ENCODE measurements at places on chromosomes 2 and 18.

DNA sequence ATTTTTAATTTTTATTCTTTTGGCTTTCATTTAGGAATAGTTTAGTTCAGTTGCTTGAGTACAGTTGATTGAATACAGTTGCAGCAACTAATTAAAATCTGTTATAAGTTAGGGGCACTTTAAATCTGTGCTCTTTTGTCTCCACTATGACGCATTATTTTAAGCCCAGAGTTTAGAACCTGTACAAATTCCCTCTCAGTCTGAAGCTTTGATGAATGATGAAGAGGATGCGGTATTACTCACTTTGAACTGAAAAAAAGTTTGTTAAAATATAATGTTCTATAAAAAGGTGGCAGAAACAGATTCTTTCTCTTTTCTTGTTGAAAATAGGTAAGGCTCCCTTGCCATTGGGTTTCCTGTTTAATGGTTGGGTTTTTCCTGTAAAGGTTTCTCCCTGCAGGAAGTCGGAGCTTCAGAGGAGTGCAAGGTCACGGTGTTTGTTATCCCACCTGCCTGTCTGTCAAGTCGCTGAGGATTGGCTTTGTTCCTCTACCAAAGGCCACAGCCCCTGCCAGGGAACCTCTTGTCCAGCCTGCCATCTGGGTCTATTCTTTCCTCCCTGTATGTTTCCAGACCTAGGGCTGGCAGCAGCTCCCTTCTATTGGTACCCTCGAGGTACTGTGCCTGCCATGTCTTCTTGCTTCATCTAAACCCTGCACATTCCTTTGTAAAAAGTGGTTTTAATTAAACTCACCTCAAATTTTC lies 43.8 kb upstream of the FN1 start:
- DNase-seq = no peak

DNA sequence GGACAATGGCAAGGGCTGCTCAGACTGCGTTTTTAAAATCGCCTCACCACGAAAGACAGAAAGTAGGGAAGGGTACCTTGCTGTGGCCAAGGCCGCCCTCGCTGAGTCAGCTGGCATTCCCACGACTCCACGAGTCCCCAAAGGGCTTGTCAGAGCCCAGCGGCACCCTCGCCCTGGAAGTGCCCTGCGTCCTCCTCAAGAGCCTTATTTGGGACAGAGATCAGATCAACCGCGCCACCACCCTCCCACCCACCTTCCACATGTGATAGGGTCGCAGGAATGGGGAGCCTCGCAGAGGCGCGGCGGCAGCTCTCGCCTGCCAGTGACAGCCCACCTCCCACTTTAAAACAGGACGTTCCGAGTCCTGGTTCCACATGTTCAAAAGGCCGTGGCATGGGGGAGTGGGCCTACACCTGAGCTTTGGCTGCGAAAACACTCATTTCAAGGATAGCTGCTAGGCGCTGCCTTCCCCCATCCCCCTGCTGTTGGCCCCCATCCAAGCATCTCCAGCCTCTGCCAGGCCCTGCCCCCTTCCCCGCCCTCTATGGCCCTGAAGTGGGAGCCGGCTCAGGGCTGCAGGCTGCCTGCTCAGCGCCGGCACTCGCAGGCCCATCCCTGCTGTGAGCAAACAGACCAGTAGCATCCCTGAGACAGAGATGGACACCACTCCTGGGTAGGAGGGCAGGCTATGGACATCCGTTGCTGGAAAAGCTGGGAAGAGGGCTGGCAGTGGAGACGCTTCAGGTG lies 38.1 kb upstream of the ARHGEF4 start:
- DNase-seq = no peak

DNA sequence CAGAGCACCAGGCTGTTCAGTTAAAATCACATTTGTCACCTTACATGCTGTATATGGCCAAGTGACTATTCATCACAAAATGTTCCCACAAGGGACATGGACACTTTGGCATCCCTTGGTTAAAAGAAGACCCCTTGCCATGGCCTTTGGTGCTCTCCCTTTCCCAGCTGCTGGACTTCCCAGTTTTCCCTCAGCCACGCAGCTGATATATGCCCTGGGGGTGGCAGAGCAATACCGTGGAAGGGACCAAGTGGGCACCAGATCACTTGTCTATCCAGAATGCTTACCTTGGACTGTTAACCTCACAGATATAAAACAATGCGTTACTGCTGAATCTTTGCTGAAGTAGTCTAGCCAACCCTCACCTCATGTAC lies 35.3 kb downstream of the PAIP2B start:
- DNase-seq = no peak

GRCh38 chr2:172442072-172442895 lies 14.9 kb downstream of the ITGA6 start:
- peak; percentile 94 for DNase-seq

DNA sequence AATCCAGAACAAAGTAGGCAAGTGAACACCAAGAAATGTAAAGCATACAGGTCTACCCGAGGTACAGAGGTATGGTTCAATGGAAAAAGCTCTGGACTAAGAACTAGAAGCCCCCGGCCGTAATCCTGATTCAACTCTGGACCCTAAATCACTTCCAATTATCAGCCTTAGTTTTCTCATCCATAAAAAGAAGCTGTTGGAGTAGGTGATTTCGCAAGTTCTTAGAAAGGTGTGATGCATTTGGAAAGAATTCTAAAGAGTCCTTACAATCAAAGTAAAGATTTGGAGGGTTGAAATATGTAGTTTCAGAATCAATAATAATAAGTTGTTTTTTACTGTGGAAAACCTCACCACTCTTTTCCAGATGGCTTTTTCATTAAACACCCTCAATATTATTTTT lies 622.1 kb upstream of the ID2 start:
- DNase-seq = no peak

DNA sequence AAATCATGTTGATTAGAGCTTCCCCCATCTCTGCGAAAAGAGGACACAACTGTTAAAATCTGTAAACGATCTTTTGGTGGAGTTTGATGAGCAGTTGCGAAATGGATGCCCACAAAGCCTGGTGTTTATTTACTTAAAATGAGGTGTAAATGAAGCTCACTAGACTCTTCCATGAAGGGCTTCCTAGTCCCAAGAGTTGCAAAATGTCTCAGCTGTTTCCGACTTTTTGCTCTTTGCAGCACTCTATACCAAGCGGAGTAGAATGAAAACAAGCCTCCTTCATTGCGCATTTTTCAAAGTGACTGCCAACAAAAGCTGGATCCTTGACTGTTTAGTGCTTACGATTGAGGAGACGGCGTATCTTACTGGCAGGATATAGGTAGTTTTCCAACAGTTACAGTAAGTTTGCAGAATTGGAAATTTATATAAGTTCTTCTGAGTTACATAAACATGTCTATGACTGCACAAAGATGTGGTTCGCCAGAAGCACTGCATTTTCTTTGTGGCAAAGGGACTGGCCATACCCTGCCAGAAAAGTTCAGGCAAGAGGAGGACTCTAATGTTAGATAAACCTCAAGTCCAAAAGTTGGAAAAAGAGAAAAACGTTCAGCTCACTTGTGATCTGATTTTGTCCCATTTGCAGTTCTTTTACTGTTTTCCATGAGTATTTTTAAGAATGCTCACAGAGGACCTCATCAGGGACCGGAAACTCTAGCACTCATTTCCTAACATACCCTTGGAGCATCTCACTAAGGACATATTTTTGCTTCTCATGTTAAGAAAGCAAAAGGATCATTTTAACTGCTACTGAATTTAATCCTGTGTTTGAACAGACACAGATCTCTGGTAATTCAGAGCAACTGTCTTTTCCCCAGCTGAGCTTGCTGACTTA lies 42.7 kb downstream of the COLEC12 start:
- DNase-seq = no peak

DNA sequence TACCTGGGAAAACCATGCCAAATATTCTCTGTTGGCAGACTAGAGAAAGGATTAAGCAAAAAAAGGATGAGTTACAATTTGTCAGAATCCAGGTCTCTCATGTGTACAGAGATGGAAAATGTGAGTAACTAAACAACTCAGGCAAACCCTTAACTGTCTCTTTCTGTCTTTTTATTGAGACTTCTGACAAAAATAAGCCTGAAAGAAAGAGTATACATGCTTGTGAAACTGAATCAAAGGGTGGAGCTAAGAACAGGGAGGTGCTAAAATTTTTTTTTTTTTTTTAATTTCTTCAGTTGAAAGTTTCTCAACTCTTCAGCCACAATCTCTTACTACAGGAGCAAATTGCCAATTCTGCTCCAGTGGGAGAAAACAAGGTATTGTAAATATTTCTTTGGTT lies at the start of gene SERPINB10:
TSS of gene SERPINB10 (plus strand) at position 295 of the 400 bp plus-strand sequence. CDS start 7,553 bp downstream, outside the sequence.
- DNase-seq = no peak

DNA sequence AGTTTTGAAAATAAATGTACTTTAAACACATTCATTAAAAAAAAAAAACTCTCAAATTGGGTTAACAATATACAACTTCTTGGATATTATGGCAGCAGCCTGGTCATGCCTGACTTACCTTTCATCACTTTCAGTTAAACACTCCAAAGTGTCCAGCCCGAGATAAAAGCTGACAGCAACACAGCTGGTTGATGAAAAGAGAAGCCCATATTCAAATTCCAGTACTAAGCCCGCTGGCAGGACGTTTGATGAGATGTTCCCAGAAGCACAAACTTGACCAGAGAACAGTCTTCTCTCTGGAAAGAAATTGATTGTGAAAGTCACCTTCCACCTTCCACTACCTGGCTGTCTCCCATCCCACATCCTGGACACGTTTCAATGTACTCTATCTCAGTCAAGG lies 586.3 kb downstream of the TDRD15 start:
- DNase-seq = no peak

DNA sequence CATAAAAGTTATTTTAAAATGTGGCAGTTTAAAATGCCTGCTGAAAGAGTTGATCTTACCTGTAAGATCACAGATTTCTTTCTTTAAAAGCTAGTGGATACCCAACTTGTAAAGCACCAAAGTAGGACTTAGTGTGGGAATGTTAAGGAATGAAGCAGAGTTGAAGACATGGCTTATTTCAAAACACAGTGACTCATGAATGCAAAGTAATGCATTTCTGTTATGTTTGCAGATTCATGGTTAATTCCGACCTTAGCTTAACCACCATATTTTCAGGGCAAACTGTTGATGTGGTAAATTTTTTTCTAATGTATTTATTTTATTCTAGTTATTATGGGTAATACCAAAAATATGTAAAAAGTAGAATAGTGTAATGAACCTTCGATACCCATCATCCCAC lies 206.8 kb upstream of the FOSL2 start:
- no peak for DNase-seq

Data from ACHN (cell line).